ELF-1 (cell line): ENCODE measurements at places on chromosomes 1 and 21.

- DNase-seq, result peak; percentile 93
Observed at GRCh38 chr1:200048244-200048643, 20.7 kb downstream of the NR5A2 start.

DNA sequence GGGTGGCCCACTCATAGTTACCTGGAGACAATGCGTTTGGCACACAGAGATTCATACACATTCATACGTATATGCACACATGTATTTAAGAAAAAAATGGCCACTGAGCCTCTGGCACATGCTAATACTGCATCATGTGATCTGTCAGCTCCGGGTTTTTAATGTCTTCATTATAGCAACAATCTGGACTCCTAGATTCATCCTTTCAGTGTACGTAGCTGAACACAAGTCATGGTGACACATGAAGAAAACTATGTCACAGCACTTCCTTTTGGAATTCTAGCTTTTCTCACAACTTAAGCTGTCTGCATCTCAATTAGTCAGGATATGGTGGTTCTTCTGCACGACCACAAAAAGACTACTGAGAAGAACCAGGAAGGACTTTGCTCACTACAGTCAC is 24.7 kb downstream of the HSF2BP start:
- no peak for DNase-seq

GRCh38 chr1:145871994-145872924 is 13.4 kb upstream of the PIAS3 start:
- peak; percentile 66 for DNase-seq

- peak; percentile 92 for DNase-seq
Observed at GRCh38 chr1:34149501-34149900, 15.5 kb downstream of the CSMD2 start.

DNA sequence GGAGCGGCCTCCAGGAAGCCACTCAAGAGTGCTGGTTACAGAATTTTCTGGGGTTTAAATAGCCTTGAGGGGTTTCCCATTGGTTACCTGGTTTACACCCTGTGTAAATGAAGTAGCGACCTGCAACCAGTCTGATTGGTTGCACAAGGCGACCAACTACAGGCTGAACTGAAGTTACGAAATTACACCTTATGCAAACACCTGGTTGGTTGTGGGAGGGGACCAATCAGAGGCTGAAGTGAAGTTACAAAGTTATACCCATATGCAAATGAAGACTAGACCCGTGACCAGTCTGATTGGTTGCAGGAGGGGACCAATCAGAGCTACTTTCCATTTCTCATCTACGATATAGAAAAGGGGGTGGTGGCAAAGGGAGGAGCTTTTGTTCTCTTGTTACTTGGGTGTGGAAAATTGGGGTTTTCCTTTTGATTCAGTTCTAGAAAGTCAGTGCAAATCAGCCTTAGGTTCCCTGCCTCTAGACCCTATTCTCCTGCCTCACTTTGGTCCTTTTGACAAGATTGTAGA is 22.2 kb upstream of the C1orf174 start:
- DNase-seq, result no peak
